HuH-7 (cell line): ENCODE measurements at places on chromosomes 13 and 19.

- no peak for DNase-seq
Observed at GRCh38 chr13:31794452-31794851, 55.1 kb downstream of the RXFP2 start.

- DNase-seq: no peak
Observed at GRCh38 chr13:96782186-96782585, 212.1 kb downstream of the OXGR1 start.

DNA sequence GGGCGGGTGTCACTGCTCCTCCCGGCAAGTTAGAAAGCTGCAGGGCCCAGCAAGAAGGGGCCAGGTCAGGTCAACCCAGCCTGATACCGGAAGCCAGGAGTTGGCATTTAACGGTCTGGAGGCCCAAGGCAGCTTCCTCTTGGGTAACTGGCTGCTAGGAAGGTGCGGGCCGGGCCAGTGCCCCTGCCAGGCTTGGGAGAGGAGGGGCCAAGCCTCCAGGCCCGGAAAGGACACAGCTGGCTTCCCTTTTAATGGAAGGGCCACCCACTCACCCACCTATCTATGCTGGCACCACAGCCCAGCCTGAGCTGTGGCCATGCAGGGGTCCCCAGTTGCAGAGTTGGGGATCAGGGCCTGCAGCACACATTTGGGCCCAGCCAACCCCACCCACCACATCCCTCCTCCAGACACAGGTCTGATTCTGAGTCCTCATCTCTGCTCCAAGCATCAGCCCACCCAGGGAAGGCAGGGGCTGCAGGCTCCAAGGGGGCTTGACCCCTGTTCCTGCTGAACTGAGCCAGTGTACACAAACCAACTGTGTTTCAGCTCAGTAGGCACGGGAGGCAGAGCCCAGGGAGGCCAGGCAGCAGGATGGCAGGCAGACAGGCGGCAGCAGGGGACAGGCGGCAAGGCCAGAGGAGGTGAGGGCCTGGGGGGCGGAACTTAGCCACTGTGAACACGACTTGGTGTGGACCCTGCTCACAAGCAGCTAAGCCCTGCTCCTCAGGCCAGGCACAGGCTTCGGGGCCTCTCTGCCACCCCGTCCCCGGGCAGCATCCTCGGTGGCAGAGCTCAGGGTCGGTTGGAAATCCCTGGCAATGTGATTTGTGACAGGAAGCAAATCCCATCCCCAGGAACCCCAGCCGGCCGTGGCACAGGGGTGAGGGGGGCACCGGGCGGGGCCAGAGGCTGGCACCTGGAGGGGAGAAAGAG, 40.8 kb downstream of the ZSWIM4 start:
- DNase-seq: no peak

DNA sequence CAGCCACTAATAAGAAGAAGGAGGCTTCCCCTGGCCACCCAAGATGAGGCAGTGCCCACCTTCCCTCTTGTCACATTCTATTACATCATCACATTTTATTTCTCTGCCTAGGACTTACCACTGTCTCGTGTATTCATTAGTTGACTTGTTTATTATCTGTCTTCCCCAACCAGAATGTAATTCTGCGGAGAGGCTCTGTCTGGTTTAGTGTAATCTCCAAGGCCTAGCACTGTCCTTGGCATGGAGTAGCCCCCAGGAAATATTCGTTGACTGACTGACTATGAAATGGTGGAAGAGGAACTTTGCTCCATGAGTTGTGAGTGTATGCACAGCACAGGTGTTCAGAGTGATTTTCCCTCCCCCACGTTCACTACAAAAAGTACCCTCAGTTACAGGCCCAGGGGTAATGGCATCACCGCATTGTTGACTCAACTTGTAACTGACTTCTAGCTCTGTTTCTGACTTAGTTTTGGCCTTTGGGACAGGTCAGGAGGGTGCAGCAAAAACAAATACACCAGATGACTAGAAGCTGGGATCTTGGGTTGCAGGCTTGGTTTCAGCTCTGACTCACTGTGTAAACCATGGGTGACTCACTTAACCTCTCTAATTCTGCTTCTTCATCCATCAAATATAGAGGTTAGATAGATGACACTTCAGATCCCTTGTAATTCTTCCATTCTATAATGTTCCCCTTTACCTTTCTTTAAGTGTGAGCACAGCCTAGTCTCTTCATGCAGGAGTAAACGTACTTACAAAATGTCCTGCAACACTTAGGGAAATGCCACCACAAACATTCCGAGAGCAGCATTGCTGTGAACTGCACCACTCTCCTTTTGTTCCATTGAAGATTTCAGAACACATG, 229.7 kb downstream of the KCNRG start:
- peak; percentile 37 for DNase-seq

- DNase-seq: no peak
Observed at GRCh38 chr13:75360170-75360569, 121.8 kb downstream of the TBC1D4 start.

- DNase-seq: no peak
Observed at GRCh38 chr13:87906411-87906810, 235.2 kb downstream of the SLITRK5 start.

GRCh38 chr13:83150616-83151307, 731.5 kb downstream of the SLITRK1 start:
- no peak for DNase-seq

- no peak for DNase-seq
Observed at GRCh38 chr13:90185734-90186133, 1161.8 kb upstream of the MIR17HG start.

GRCh38 chr19:23596872-23597271, 90.1 kb downstream of the ZNF675 start:
- no peak for DNase-seq

- no peak for DNase-seq
Observed at GRCh38 chr13:101053301-101054093, 362.8 kb downstream of the NALCN start.

GRCh38 chr13:103325672-103326071, 259.5 kb upstream of the SLC10A2 start:
- no peak for DNase-seq

DNA sequence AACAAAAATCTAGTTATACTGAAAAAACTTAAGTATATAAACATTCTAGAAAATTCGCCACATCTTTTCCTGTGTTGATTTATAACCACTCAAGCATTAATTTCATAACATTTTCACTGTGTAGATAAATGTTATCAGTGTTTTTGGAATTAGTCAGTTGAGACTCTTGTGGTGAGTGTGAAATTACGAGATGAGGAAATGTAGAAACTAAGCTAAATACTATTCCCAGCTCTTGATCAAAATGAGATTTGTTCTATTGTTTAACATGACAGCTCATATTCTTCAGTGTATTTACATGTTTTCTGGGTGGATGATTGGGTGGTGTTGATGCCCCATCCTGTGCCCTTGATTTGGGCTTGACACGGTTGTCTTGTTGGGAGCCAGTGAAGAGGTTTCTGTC, 406.8 kb downstream of the DACH1 start:
- no peak for DNase-seq

DNA sequence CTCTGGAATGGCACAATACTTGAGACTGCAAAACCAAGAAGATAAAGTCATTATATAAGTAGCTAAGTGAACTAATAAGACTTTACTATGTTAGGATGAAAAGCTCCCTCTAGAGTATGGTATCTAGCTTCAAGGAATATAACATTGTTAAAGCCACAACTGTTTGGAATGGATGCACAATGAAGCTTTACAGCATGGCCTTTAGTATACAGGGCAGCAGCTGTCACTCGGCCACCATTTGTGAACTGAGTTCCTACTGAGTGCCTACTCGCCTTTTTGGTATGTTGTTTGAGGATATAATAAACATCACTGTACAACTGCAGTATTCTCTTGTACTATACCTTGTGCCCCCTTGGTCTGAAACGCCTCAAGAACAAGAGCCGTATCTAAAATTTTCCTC, 6.8 kb downstream of the ALG5 start:
- no peak for DNase-seq

DNA sequence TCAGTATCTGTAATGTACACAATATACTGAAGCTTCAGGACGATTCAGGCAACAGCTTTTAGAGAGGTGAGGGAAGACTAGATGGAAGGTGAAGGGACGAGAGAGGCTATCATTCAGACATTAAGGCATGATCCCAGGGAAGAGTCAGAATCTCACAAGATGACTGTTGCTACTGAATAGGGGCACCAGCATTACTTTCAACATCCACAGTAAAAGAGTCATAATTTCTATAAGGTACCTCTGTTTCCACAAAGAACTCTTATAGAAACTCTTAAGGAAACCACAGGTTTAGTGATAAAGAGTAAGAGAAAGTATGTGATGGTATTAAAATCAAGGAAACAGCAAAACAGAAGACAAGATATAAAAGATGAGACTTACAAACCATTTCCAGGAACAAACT, 23.0 kb downstream of the LCP1 start:
- no peak for DNase-seq

DNA sequence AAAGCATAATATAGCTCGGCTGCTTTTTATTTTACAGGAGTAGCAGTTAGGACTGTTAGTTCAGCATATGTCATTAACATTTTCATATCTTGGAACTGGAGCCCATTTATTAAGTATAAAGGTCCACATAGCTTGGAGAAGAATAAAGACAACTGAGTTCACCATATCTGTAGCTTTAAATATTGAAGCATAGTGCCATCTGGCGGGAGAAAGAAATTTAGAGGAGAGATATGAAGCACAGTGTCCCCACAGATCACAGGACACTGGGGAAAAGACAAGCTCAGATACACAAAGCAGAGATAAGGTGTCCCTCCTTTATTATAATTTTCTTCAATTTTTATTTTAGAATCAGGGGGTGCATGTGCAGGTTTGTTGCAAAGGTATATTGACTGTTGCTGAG, 104.7 kb upstream of the FREM2 start:
- peak; percentile 3 for DNase-seq

- no peak for DNase-seq
Observed at GRCh38 chr13:21020176-21020575, 41.2 kb downstream of the LATS2 start.

GRCh38 chr19:1807030-1807694, 4.9 kb downstream of the ATP8B3 start:
- DNase-seq: no peak

DNA sequence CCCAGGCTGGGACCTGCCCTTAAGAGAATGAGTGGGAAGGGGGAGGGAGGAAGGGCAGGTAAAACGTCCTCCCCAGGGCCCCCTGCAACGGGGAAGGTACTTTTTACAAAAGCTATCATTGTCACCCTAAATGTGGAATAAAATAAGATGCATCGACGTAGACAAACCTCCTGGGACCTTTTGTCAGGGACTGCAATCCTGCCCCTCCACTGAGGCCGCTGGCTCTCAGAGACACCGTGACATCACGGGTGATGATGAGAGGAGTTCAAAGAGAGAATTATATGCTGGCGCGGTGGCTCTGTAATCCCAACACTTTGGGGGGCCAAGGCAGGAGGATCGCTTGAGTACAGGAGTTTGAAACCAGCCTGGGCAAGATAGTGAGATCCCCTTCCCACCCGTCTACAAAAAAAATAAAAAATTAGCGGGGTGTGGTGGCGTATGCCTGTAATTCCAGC, 1.8 kb upstream of the MYBPC2 start:
- no peak for DNase-seq

- DNase-seq: peak; percentile 3
Observed at GRCh38 chr13:97028441-97029299, 34.4 kb upstream of the OXGR1 start.

GRCh38 chr19:5811117-5811516, 6.2 kb downstream of the NRTN start:
- no peak for DNase-seq

DNA sequence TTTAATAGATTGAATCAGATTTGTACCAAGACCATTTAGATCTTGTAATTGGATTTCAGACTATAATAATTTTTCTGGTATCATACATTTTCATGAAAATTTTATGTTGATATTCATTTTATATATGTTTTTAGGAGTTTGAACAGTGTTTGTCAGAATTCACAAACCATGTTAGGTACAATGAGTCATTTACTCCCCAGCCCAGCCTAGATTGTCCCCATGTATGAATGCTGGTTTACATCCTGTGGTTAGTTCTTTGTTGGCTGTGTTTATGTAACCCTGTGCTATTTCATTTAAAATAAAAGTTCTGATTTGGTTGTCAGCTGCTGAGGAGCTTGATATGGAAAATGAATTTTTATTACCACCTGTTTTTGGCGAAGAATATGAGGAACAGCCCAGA, 96.7 kb downstream of the GJA3 start:
- no peak for DNase-seq

DNA sequence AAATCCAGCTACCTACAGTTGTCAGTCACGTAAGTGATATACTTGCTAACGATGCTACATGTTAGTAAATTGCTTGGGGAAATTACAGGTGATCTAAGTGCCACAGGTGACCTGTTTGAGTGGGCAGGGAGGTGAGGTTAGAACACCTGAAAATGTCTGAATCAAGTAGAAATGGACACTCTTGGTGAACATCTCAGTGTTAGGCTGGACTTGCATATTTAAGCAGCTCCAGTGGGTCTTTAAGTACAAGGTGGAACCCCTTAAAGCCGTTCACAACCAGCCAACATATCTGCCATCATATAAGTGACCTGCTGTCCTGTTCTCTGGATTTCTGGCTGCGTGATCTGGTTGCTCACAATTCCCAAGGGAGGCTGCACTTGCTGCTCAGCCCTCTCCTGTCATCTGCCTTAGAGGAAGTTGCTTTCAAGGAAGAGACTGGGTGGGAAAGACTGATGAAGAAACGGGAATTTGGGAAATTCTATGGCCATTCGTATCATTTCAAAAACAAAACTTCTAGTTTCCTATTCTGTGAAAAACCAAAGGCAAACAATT, 244.0 kb downstream of the DCLK1 start:
- no peak for DNase-seq

DNA sequence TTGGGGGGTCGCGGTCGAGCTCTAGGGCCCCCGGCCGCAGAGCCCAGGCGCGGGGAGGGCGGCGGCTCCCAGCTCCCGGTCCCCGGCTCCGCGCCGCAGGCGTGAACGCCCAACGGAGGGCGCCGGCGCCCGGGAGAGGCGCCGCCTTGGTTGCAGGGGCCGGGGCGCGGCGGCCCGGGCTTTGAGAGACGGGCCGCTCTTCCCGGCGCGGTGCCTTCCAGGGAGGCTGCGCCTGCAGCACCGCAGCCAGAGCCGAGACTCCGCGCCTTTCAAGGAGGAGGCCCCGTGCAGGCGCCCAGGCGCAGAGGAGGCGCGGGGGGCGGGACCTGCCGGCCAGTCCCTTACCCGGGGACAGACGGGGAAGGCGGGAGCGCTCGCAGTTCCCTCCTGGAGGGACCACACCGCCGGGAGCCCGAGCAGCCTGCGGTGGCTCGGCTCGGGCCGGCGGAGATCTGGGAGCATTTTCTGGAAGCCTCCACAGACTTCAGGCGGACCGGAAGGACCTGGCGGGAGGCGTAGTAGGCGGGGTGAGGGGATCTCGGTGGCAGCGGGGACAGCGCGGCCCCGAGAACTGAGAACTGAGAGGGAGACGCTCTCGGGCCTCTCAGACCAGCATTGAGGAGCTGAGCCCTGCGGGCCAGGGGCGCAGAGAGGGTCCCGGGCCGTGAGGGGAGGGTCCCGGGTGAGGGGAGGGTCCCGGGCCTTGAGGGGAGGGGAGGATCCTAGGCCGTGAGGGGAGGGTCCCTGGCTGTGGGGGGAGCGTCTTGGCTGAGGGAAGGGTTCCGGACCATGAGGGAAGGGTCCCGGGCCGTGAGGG, 25.5 kb upstream of the MCF2L start:
- DNase-seq: peak; percentile 48
